ENCODE measurements at places on chromosomes 12 and 14.
A peak's percentile ranks its signal among the peaks of the same experiment; 100 is the strongest.

DNA sequence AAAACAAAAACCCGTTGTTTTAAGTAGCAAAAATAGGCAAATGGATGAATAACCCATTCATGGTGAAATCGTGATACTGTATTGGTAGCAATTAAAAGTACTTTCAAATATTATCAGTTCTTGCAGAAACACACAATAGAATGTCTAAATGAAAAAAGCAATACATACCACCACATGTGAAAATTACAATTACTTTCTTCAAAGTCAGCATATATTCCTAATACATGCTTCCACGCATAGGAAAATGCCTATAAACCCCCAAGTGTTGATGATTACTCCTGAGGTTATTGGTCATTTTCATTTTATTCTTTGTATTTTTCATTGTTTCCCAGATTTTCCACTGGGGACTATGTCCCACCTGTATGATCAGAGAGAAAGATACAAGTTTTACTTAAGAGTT, 15.2 kb downstream of the DDX55 start:
- no peak for DNase-seq

- peak; percentile 32 for DNase-seq
These were observed 29.1 kb downstream of the CHST11 start for GRCh38 chr12:104485651-104486362.

DNA sequence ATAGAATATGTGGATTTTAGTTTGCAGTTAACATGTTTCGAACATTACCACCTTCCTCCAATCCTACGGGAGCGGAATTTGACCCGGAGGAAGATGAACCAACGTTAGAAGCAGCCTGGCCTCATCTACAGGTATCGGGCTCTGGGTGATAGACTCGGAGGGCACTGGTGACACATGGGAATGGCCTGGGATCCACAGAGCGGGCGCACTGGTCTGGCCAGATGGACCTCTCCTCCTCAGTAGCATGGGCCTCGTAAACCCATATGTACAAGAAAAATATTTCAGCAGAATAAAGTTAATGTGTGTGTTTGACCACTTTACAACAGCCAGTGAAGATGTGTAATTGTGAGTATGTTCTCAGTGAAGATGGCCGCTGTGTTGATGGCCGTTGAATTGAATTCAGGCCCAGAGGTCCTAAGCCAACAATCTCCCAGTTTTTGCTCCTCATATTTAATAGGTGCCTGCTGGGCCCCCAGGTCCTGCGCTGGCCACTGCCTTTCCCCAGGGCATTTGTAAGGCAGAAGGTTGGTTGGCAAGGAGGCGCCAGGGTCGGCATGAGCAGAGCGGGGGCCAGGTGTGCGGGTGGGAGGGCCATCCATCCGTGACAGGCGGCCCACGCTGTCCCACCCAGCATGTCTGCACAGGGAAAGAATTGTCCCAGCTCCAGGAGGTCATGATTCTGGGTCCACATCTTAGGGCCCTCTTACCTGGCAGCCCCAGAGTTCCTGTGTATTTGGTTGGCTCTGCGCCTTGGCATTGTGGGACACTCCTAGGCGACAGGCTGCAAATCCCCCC, 82.0 kb upstream of the DYNC1H1 start:
- no peak for DNase-seq

DNA sequence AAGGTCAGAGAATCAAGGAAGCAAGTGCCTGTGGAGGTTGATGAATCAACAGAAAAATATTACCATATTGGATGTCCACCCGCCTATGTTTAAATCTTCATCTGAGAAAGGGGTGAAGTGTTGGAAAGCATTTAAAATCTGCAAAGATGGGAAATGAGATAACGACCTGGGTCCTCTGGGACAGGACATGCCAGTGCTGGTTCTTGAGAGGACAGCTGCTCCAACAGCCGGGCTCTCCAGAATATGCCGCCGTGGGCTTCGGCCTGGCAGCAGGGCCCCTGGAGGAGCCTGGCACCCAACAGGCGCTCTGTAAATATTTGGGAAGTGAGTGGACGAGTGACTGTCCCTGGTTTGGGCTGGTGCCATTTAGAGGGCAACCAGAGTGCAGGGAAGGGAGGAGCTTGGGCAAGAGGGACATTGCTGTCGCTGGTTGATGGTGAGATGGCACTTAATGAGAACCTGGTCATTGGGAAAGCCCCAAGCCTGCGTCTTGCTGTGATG, 129.9 kb downstream of the KCNA5 start:
- DNase-seq: no peak

DNA sequence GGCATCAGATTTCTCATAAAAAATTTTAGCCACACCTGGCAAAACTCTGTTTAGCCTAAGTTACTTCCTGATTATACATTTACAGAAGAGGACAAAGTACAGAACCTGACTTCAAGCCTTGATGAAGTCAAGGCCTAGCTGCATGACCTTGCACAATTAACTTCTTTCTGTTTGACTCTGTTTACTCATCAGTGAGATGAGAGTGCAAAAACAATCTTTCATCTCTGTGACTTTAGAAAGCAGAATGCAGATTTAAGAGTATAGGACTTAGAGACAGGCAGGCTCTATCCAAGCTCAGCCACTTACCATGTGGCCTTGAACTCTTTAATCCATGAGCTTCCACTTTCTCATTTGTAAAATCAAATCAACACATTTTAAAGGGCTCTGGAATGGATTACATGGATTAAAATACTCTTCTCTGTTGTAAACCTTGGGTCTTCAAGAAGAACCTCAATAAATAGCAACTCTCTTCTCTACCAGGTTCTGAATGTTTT, 1178.9 kb downstream of the FLRT2 start:
- DNase-seq: no peak

GRCh38 chr12:124208489-124208888, 86.4 kb upstream of the RFLNA start:
- DNase-seq: no peak

DNA sequence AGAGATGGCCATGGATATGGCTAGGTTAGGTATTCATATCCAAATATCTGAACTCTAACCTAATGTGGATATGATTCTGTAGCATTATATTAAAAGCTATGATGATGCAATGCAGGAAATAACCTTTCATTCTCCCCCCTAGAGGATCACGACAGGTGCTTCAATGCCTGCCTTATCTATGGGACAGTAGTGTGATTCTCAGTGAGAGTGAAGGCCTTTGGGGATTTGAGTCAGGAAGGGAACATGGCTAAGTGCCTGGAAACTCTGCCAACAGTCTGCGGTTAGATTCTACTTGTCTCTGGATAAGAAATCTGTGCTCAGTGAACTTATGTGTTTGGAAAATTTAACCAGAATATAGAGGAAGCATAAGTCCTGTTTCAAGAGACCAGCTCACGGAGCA, 81.8 kb downstream of the SLC38A1 start:
- DNase-seq: no peak

- DNase-seq: no peak
These were observed 166.1 kb downstream of the ADCK1 start for GRCh38 chr14:77965919-77966435.

- no peak for DNase-seq
These were observed 30.4 kb downstream of the CCDC92 start for GRCh38 chr12:123942238-123942653.

GRCh38 chr12:95959107-95959506, 16.0 kb downstream of the AMDHD1 start:
- no peak for DNase-seq

GRCh38 chr14:33993246-33993645, 42.4 kb upstream of the EGLN3 start:
- DNase-seq: no peak

DNA sequence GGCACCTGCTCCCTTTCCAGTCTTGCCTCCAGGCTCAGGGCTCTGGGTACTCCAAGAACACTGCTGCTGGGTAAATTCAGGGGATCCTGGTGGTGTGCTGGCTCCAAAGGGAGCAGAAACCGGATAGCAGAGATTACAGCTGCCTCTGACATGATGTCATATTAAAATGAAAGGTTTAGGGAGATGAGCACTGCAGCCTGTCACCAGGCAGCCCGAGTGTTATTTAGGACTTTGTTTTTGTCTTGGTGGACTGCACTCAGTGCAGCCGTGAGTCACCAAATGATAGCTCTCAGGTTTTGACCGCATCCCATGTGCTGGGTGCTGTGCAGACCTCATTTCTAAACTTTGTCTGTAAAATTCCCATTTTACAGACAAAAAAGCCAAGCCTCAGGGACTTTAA, 266.0 kb upstream of the CRY1 start:
- DNase-seq: no peak

DNA sequence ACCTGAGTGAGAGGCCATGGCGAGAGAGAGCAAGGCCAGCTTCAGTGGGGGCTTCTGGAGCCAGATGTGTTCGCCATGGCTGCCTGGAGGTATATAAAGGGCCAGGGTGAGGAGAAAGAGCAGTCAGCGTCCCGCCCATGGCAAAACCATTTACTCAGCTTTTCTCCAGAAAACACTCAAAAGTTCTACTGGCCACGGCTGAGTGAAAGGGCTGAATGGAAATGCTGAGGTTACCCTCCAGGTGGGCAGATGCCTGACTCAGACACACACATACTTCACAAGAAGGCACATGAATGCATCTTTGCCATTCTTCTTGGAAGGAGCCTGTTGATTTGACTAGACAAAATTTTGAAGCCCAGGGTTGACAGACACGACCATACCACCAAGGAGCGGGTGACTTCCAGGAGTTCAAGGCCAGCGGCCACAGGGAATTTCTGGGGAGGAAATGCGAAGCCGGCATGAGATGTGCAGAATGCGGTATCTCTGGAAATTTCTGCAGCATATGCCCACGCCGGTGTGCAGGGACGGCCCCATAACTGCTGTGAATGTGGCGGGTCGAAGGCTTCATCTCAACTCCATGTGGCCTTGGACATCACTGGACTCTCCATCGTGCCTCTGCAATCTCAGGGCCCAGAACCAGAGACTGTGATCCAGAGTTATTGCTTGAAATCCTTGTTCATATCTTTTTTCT, at the start of gene IL31:
TSS of gene IL31 (minus strand) at position 67 of the 691 bp plus-strand sequence. CDS start at position 18, 49 bp downstream.
- DNase-seq: no peak

DNA sequence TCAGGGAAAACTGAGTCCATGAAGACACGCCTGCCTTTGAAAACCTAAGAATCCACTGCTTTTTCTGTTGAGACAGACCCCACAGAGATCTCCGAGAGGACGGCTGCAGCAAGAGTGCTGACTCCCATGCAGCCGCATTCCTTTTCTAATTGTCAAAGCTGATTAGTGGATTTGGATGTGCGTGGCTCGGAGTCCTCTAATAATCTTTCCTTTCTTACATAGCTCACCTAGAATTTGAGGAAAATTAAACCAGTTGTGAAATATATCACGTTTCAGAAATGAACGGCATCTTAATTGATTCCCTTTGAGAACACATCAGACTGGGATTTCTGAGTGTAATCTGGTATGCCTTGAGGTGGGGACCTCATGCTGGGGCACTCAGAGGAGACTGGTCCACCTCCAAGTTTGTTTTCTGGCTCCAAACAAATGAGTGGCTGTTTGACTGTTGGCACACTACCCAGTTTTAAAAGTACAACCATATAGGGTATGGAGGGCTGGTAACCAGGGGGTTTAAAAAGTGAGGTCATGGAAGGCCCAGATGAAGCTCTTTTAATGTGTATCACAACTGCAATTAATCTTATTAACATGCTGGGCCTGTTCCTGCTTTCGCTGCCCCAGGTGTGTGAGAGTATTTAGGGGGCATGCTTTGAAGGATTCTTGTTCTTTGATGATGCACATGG, 63.3 kb downstream of the RASSF3 start:
- no peak for DNase-seq

DNA sequence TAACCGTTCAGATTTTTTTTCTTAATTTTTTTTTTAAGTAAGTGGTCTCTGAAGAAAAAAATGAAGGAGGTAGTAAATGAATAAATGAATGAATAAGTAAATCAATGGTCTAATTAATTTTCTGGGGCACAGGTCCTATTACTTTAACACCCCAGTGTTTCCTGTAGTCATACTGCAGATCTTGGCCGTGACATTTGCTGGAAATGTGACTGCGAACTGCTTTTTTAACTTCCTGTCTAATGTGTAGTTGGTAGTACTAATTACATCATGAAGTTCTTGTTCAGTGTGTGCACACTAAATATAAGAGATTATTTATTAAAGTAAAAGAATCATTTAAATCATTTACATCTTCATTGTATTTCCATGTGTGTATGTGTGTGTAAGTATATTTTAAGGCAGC, 45.4 kb downstream of the AEBP2 start:
- DNase-seq: no peak

- DNase-seq: peak; percentile 32
These were observed 386 bp downstream of the HDAC7 start for GRCh38 chr12:47819138-47819895.

DNA sequence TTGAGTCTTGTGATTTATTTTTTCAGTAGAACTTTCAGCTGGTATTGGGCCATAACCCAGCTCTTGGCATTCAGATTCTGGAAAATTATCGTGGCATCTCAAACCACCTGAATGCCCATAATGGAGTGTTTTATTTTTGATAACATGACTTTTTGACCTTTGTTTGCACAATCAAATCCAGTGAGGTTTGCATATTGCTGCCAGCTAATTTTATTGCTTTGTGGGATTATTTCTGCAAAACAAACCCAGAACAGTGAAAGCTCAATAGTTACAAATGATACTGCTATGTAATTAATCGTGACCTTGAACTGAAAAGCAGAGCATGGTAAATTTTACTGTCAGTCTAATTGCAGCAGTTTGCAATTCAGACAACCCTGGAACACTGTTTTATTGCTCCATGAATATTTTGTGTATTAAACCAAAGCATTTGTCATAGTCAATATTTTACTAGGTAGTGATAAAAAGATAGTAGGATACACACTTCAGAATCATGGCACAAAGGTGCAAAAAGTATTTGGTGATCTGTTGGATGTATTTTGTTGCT, 255.2 kb upstream of the NAV3 start:
- no peak for DNase-seq

DNA sequence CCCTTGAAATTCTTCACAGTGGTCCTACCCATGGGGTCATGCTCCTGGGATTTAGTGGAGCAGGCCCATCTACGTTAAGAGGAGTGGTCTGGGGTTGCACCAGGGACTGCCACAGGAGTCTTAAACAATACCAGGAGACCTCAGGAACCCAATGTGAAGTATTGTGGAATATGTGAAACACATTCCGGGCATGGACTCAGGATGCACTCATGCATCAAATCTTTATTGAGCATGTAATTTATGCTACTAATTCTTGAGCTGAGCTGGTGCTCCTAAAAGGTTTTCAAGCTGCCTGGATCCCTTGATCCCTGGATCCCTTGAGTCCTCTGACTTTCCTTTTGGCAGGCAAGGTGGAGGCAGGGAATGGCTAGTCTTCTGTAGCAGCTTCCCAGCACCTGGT, 8.8 kb downstream of the SERPINA10 start:
- no peak for DNase-seq

GRCh38 chr14:77125281-77125801, 16.2 kb downstream of the ZDHHC22 start:
- DNase-seq: no peak

GRCh38 chr12:117714203-117714602, 254.6 kb downstream of the KSR2 start:
- DNase-seq: no peak

DNA sequence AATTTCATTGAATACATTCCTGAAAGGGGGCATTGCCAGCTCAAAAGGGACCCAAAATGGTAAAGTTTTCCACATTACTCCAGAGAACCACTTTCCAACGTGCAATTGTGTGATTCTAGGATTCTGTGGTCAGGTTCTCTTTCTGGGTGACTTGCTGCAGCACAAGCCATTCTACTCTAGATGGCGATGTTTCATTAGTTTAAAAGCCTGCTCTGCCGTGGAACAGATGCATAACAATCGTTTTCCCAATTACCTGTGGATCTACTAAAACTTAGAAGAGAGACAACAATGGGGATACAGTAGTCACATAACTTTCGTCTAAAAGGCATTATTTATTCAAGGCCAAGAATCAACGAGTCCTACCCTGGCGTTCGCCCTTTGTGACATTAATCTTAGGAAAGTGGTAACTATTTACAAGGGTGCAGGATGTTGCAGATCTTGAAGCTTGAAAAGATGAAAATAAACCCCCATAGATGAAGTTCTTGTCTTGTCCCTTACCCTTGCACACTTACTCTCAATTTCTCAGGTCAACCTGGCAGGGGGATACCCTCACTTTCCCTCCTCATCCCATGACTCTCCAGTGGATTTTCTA, 400.9 kb downstream of the SNAPC1 start:
- DNase-seq: no peak
